ENCODE measurements at places on chromosomes 5 and 9.

DNA sequence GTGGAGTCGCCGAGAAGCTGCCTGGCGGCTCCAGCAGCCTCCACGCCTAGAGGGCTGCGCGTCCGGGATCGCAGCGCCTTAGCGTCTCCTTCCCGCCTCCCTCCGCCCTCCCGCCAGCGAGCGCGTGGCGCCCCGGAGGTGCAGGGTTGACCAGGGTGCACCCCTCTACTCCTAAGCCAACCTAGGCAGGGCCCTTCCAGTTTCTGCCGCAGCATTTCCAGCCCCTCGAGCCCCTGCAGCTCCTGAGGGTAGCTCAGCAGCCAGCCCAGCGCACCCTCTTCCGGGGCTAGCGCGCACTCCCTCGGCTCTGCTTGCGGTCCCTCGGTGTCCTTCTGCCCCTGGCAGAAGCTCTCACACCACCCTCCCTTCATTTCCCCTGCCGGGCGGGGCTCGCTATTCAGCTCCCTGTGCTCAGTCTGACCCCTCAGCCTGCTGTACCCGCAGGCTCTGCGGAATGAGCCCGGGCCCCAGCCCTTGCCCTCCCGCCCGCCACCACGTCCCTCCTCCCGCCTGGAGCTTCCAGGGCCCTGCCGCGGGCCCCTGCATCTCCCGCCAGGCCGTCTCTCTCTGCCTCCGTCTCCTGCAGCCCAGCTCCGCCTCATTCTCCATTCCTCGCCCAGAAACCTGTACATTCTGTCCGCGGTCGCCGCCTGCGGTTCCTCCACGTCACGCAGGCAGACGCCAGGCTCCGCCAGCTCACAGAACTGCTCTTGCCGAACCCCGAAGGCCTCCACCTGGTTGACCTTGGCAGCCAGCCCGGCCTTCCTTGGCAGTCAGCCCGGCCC lies 61.8 kb downstream of the SPATA31C2 start:
- DNase-seq = no peak

DNA sequence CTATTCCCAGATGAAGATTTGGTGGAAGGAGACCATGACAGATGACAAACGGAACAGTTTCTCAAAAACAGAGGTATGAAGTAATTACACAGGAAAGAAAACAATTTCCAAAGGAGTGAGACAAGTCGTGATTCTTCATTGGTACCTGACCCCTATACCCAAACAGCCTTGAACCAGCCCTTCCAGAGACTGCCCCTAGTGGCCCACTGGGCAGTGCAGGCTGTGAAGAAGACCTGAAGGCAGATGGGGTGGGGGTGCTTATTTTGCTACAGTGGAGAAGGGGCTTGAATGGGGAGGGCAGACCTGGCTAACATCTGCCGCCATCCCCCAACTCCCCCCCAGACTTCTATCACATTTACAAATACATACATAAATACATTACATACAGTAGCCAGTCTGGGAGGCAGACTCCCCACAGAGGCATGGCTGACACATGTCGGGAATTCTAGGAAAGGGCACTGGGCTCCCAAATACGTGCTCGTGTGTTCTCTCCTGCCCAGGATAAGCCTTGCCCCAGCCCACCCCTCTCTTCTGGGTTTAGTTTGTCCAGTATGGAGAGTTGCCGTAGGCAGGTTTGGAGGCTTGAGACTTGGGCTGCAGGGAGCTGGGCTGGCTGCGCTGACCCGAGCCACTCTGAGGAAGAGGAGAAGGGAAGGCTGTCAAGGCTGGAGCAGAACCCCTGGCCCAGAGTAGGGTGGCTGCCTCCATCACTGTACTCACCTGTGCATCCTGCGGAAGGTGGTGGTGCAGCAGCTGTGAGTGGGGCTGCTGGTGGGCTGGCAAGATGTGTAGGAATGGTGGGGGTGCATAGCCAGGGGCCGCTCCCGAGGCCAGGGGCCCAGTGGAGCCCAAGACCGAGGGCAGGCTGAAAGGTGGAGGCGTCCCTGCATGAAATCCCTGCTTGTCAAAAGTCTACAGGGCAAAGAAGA lies 105.3 kb downstream of the UBE2R2 start:
- no peak for DNase-seq

DNA sequence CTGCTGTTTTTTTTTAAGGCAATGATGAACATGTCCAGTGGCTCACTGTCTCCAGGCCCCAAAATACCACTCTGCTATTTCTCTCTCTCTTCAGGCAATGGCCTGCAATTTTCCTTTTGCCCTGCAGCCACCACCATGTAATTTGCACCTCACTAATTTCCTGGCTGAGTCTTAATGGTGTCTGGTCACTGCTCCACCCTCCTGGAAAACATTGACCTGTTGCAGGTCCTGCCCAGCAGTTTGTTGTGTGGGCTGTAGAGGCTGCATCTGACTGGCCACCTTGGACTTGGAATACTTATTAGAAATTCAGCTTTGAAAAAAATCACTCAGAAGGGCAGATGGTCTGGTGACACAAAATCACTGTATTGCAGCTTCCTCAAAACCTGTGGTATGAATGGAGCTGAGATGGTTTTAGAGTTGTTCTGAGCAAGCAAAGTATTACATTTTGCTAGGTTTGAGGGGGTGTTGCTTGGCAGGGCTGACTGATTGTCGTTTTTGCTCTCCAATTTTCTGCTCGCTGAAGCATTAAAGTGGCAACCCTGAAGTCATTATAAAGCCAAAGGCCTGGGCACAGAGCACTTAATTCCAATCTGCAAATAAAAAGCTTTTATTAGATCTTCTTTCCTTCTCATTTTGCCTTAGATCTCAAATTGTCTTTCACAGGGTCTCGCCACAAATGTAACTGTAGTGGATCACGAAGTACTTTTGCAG lies 134.8 kb downstream of the TMEM174 start:
- DNase-seq = no peak

GRCh38 chr5:132221781-132222648 lies 5.6 kb downstream of the P4HA2 start:
- DNase-seq = no peak
